T-helper 17 cell (primary cell): ENCODE measurements at places on chromosomes 1 and 21. TPM values are rescaled to one million over a fixed set of nuclear protein-coding genes. Genes with fewer than 3 reads are reported as not detected.

GRCh38 chr1:191152776-191153175 is 675.1 kb upstream of the BRINP3 start:
- DNase-seq: no peak

- DNase-seq: peak; percentile 64
These were observed 161.1 kb upstream of the COL6A1 start for GRCh38 chr21:45820171-45821091.

GRCh38 chr1:245807306-245807705 is 652.5 kb downstream of the KIF26B start:
- DNase-seq: no peak

DNA sequence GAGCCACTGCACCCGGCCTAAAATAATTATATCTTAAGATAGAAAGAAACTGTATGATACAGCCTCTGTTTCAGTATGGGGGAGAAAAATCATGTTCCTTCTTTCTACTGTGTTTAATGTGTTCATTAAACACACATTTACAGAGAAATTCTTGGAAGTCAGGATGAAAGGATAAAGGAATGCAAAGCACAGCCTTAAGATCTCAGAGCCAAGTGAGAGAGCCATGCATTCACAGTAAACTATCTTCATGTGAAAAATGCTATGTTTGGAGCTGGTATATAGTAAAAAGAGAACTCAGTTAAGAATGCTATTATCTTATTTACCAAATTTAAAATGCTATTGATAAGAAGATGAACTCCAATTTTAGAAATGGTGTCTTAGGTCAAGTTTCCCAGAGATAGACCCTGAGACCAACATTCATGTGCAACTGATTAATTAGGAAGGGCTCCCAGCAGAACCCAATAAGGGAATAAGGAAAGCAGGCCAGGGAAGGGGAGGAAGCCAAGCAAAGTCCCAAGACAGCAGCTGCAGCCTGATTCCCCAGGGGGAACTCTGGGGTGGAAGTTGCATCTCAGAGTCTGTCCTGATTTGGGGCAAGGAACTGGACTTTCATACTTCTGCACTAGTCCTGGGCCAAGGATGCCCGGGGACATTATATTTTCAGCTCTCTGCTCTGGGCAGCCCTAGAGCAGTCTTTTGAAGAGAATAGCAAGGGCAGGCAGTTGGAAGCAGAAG is 130.0 kb upstream of the ZNF648 start:
- DNase-seq: no peak

AMPD1 gene
- total RNA-seq: not detected
